A549 treated with GW870086 at 1 μM for 4 hours (cell line): ENCODE measurements at places on chromosomes 16 and 17. TPM values are rescaled to one million over a fixed set of nuclear protein-coding genes. Genes with fewer than 3 reads are reported as not detected.

Gene SYNGR3
- 5.5 to 8.3 TPM (median 8.1 TPM) in 5 replicates for total RNA-seq

Gene KRT32
- 0.13 TPM in 1 of 5 replicates, not detected in the others for total RNA-seq

Gene ICAM2
- total RNA-seq: not detected in 5 replicates

Gene MPP2
- 1.1 to 2.1 TPM (median 1.4 TPM) in 5 replicates for total RNA-seq

Gene DYNLRB2
- total RNA-seq: 0.59 TPM in 1 of 5 replicates, not detected in the others

Gene PIK3R6
- total RNA-seq: not detected in 5 replicates

Gene CACNG4
- total RNA-seq: 10.7 to 15.4 TPM (median 13.9 TPM) in 5 replicates

Gene PPP1R1B
- total RNA-seq: 0.14 TPM in 1 of 5 replicates, not detected in the others

Gene P2RX5
- total RNA-seq: 19.1 to 27.4 TPM (median 24.0 TPM) in 5 replicates

Gene TLE7
- total RNA-seq: not detected in 5 replicates

Gene BLTP2
- total RNA-seq: 50.8 to 63.8 TPM (median 58.0 TPM) in 5 replicates

Gene PRRT2
- 0.18 to 0.44 TPM (median 0.31 TPM) in 5 replicates for total RNA-seq

Gene ATAD5
- 3.0 to 4.8 TPM (median 4.3 TPM) in 5 replicates for total RNA-seq

Gene TBC1D3
- not detected in 5 replicates for total RNA-seq

Gene PDP2
- total RNA-seq: 5.2 to 7.4 TPM (median 6.2 TPM) in 5 replicates

Gene TERB1
- total RNA-seq: not detected in 5 replicates

Gene TEN1
- 21.9 to 28.6 TPM (median 25.3 TPM) in 5 replicates for total RNA-seq

Gene SCNN1G
- 0.24 to 0.45 TPM (median 0.37 TPM) in 5 replicates for total RNA-seq

Gene HOXB4
- total RNA-seq: 0.07 to 0.13 TPM (median 0.11 TPM) in 4 of 5 replicates, not detected in the other

Gene SP2
- total RNA-seq: 16.1 to 19.0 TPM (median 17.7 TPM) in 5 replicates

Gene CACNA1H
- 12.4 to 19.8 TPM (median 18.4 TPM) in 5 replicates for total RNA-seq

Gene KRT33A
- total RNA-seq: not detected in 5 replicates

Gene MYCBPAP
- 0.35 to 0.60 TPM (median 0.39 TPM) in 5 replicates for total RNA-seq

Gene CRYBA1
- total RNA-seq: not detected in 5 replicates

Gene PPP1R9B
- total RNA-seq: 39.3 to 55.0 TPM (median 50.7 TPM) in 5 replicates

Gene CFAP97D1
- 0.03 TPM in 1 of 5 replicates, not detected in the others for total RNA-seq

Gene TEX19
- total RNA-seq: 0.37 to 0.51 TPM (median 0.45 TPM) in 5 replicates

Gene SPATA2L
- 9.7 to 12.5 TPM (median 11.6 TPM) in 5 replicates for total RNA-seq

Gene HNF1B
- total RNA-seq: 19.9 to 25.3 TPM (median 23.7 TPM) in 5 replicates
